ENCODE measurements at places on chromosomes 3 and 15. TPM values are rescaled to one million over a fixed set of nuclear protein-coding genes. Genes with fewer than 3 reads are reported as not detected.

DNA sequence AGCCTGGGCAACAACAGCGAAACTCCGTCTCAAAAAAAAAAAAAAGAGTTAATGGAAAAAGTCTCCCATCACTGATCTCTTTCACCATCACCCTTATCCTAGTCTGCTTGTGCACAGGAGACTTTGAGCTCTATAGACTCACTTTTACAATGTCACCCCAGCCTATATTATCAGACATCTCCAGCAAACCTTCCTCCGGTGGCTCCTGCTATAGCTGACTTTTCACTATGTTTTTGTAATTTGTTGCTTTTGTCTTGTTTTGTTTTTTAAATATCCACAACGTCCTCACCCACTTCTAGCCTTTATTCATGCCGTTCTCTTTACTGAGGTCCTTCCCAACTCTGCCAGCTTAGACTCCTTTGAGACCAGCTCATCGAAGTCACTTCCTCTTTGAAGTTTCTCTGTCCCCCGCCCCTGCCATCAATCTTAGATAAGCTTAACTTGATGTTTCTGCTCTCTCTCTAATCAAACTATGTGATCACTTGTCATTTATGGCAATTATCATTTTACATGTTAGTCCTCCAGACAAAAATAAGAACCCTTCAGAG lies 82.7 kb upstream of the CHD2 start:
- no peak for DNase-seq

The SPSB4 gene
- total RNA-seq = not detected

DNA sequence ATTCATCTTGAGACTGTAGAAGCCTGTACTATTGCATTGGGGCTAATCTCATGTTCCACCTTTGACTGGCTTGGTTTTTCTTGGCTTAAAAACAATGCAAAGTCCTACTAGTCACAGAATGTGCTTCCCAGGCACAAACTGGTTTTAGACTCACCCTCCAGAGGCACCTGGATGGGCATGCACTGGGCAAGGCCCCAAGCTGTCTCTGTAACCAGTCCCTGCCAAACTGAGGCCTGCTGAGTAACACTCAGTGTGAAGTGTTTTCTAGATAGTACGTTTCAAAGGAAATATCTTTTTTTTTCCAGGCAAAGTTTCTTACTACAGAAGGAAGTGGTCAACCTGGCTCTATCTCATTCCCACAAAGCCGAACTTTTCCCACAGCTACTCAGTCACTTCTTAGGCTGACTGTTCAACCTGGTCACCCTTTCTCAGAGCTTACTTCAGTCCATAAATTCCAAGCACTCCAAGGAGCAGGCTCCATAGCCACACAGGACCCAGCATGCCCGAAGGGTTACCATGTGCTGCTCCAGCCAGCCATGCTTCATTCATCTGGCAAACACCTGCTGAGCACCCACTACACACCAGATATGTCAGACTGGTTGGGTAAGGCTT lies 57.4 kb downstream of the NPTN start:
- DNase-seq = no peak

The GHSR gene
- total RNA-seq = not detected

The AGTR1 gene
- total RNA-seq = 0.85 TPM
